ENCODE measurements at places on chromosomes 6 and 20.

- no peaks in the 10 kb centered on the region for H3K4me1 ChIP-seq
- H3K27me3 ChIP-seq, result no peaks in the 10 kb centered on the region
- DNase-seq, result no peak
- peaks cover 97% of the 10 kb centered on the region for H3K36me3 ChIP-seq
- H3K27ac ChIP-seq, result no peak overlapping the region
These were observed 74.5 kb downstream of the PTPN1 start for GRCh38 chr20:50584687-50585086.

- H3K4me3 ChIP-seq, result no peak overlapping the region
- H3K4me1 ChIP-seq, result peaks cover 7% of the 10 kb centered on the region
- no peaks in the 10 kb centered on the region for H3K27me3 ChIP-seq
- no peak for DNase-seq
- H3K36me3 ChIP-seq, result no peaks in the 10 kb centered on the region
These were observed 110.1 kb downstream of the DLL1 start for GRCh38 chr6:170180671-170181337.

- H3K36me3 ChIP-seq, result no peaks in the 10 kb centered on the region
- peak overlapping the region; percentile 36 for H3K4me3 ChIP-seq
- peaks cover 37% of the 10 kb centered on the region for H3K4me1 ChIP-seq
- H3K27me3 ChIP-seq, result no peaks in the 10 kb centered on the region
- no peak for DNase-seq
- peak overlapping the region; percentile 84 for H3K27ac ChIP-seq
These were observed 235.7 kb upstream of the ZNF217 start for GRCh38 chr20:53829255-53829723.

GRCh38 chr20:11229772-11230171 is 556.0 kb upstream of the JAG1 start:
- H3K36me3 ChIP-seq, result no peaks in the 10 kb centered on the region
- no peak overlapping the region for H3K4me3 ChIP-seq
- H3K4me1 ChIP-seq, result peaks cover 22% of the 10 kb centered on the region
- H3K27me3 ChIP-seq, result no peaks in the 10 kb centered on the region
- H3K27ac ChIP-seq, result peak overlapping the region; percentile 28

GRCh38 chr6:113067612-113068275 is 720.6 kb downstream of the RFPL4B start:
- no peaks in the 10 kb centered on the region for H3K27me3 ChIP-seq
- no peaks in the 10 kb centered on the region for H3K4me1 ChIP-seq
- H3K27ac ChIP-seq, result no peak overlapping the region
- no peak overlapping the region for H3K4me3 ChIP-seq

- H3K27ac ChIP-seq, result no peak overlapping the region
- no peaks in the 10 kb centered on the region for H3K27me3 ChIP-seq
- no peak overlapping the region for H3K4me3 ChIP-seq
- no peaks in the 10 kb centered on the region for H3K4me1 ChIP-seq
These were observed 683.0 kb downstream of the DHX35 start for GRCh38 chr20:39645131-39645530.

DNA sequence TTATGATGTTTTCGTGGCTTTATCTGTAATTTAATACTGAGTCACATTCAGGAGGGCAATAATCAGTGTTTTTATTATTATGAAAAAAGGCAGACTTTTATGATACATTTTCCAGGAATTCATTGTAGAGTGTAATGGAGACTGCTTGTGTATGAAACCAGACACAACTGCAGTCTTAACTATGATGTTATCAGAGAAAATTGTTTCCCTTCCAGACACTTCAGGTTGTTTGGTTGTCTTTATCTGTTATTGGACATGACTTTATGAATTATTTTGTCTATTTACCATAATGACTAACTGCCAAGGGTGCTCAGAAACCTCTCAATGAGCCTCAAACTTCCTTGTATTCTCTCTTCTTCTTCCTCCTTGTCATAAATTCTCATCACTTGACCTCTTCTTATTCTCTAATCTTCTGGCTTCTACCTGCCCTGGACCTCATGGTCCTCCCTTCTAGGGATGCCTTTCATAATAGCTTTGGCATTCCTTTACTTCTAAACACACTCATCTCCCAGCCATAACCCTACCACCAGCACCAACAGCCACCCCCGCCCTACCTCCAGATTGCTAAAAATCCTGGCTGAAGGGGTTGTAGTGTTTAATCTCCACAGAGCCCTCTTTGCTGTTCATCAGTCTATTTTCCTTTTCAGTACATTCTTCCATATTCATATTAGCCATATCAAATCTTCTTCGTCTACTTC is 492.5 kb downstream of the CDKAL1 start:
- H3K27me3 ChIP-seq, result no peaks in the 10 kb centered on the region
- H3K27ac ChIP-seq, result no peak overlapping the region
- no peaks in the 10 kb centered on the region for H3K36me3 ChIP-seq
- H3K4me1 ChIP-seq, result no peaks in the 10 kb centered on the region
- no peak overlapping the region for H3K4me3 ChIP-seq

GRCh38 chr6:106257195-106257594 is 68.4 kb downstream of the ATG5 start:
- H3K4me1 ChIP-seq, result peaks cover 5% of the 10 kb centered on the region
- H3K27me3 ChIP-seq, result no peaks in the 10 kb centered on the region
- H3K36me3 ChIP-seq, result no peaks in the 10 kb centered on the region
- no peak for DNase-seq
- H3K27ac ChIP-seq, result no peak overlapping the region

DNA sequence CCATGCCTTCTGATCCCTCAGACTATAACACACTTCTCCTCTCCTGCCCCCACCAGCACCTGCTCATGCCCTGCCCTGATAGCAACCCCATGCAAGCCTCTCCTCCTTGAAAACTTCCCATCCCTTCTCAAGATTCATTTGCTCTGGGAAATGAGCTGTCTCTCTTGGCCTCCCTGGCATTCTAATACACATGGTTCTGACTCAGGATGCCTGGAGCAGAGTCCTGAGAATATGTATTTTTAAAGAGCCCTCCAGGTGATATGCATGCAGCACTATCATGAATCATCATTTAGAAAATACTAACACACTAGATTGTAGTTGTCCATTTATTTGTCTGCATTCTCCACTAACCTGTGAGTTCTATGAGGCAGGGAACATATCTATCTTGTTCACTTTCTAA is 26.6 kb downstream of the HDGFL1 start:
- no peaks in the 10 kb centered on the region for H3K4me1 ChIP-seq
- no peak for DNase-seq
- H3K27me3 ChIP-seq, result no peaks in the 10 kb centered on the region
- no peak overlapping the region for H3K27ac ChIP-seq

- no peak overlapping the region for H3K27ac ChIP-seq
- H3K4me3 ChIP-seq, result no peak overlapping the region
- DNase-seq, result no peak
- H3K36me3 ChIP-seq, result no peaks in the 10 kb centered on the region
These were observed 119.5 kb downstream of the PLEKHG1 start for GRCh38 chr6:150719099-150719766.

DNA sequence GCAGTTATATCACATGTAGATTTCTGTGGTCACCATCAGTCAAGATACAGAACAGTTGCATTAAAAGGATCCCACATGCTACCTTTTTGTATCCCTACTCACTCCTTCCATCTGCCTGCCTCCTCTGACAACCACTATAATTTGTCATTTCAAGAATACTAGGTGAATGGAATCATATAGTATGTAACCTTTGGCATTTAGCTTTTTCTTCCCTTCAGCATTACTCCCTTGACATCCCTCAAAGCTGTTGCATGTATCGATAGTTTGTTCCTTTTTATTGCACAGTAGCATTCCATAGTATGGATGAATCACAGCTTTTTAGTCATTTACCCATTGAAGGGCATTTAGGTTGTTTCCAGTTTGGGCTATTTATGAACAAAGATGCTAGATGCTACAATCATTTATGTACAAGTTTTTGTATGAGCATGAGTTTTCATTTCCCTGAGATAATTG is 26.1 kb downstream of the NCOA7 start:
- no peaks in the 10 kb centered on the region for H3K27me3 ChIP-seq
- no peak for DNase-seq
- no peak overlapping the region for H3K4me3 ChIP-seq
- peaks cover 80% of the 10 kb centered on the region for H3K4me1 ChIP-seq

GRCh38 chr6:73231986-73232391 is 6.7 kb upstream of the KHDC1L start:
- H3K4me3 ChIP-seq, result no peak overlapping the region
- H3K27ac ChIP-seq, result no peak overlapping the region
- DNase-seq, result no peak
- no peaks in the 10 kb centered on the region for H3K4me1 ChIP-seq
- no peaks in the 10 kb centered on the region for H3K36me3 ChIP-seq

DNA sequence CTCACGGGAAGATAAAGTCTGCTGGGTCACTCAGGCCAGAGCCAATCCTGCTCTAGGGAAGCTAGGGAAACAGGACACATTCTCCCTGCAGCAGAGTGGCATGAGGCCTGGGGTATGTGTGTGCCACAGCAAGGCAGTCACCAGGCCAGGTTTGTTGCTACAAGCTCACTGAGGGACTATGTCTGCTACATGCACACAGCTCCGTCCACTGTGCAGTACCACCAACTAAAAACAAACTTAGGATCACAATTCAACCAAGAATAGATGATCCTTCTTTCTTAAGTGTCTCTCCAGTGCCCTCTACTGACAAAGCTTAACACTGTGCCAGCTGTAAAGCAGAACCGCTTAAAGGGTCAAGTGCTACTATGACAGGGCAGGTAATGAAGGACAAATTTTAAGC is 192.5 kb downstream of the PTPRK start:
- peaks cover 1% of the 10 kb centered on the region for H3K4me1 ChIP-seq
- H3K36me3 ChIP-seq, result no peaks in the 10 kb centered on the region
- DNase-seq, result no peak
- H3K27me3 ChIP-seq, result no peaks in the 10 kb centered on the region
- H3K27ac ChIP-seq, result no peak overlapping the region
- no peak overlapping the region for H3K4me3 ChIP-seq
